ENCODE measurements at places on chromosomes 7 and 10.

DNA sequence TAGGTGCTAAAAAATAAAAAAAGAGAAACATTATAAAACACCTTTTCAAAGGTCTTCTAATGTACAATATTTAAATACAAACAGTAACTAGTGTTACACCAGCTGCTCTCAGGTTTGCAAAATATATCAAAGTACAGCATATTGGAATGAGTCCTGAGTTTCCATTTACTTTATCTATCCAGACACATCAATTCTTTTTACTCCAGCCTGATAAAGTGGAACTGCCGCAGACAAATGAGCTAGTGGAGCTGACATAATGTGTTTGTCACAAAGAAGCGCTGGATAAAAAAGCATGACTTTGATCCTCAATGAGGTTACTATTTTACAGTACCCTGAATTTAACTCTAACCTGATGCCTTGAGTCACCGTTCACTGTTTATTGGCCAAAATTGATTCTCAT lies 1243.1 kb downstream of the GATA3 start:
- DNase-seq: no peak

DNA sequence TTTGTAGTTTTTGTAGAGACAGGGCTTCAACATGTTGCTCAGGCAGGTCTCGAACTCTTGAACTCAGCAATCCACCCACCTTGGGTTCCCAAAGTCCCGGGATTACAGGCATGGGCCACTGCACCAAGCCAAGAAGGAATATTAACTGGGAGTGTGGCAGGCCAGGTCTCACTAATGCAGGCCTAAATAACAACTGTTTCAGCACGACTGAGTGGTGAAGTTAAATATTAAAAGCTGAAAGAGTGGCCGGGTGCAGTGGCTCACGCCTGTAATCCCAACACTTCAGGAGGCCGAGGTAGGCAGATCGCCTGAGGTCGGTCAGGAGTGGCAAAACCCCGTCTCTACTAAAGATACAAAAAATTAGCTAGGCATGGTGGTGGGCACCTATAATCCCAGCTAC lies 21.1 kb downstream of the CHUK start:
- no peak for DNase-seq

DNA sequence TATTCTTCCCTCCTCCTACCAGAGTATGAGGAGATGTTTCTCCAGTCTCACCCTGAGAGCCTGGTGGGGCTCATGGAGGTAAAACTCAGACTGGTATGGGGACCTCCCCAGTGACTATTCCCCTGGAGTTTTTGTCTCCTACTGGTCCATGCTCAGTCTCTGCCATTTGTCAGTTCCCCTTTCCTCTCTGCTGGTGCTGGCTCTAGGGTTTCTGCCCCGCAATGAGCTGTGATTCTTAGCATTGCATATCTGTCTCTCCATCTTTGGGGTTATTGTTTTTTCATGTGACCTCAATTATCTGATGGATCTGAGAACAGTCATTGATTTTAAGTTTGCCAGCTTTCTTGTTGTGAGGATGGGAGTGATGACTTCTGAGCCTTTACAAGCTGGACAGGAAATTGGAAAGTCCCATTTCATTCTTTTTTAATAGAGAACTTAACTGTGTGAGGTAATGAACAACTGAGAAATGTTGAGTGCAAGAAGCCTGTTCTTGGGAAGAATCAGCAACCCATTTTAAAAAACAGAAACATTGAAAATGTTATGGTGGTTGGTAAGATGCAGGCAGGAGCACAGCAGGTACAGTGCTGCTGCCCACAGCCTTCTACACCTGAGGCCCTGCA lies 26.9 kb downstream of the NACAD start:
- DNase-seq: peak; percentile 11

GRCh38 chr10:33981301-33981700 lies 646.8 kb upstream of the NRP1 start:
- DNase-seq: no peak

GRCh38 chr7:50088463-50089129 lies 4.5 kb downstream of the ZPBP start:
- peak; percentile 6 for DNase-seq

DNA sequence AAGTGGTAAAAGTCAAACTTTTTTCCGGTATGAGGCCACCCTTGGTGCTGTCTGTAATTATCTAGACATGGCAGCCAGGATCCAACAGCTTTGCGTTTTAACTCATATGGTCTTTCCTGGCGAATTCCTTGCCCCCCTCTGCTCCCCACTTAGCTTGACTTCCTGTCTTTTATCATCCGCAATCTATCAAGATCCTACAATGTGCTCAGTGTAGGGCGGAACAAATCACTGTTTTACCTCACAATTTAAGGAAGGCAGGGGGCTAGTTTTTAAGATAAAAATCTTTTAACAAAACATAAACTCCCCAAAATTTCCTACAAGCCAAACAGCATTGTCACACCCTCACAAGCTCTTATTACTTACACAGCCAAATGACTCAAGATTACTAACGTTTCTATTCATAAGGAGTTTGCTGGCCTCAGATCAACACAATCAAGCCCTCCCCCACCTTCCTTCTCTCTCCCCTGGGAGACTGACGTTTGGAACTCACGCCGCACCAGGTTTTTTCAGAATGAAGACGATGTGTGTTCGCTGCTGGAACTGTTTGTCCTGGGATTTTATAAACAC lies 1.3 kb upstream of the CDK14 start:
- no peak for DNase-seq

DNA sequence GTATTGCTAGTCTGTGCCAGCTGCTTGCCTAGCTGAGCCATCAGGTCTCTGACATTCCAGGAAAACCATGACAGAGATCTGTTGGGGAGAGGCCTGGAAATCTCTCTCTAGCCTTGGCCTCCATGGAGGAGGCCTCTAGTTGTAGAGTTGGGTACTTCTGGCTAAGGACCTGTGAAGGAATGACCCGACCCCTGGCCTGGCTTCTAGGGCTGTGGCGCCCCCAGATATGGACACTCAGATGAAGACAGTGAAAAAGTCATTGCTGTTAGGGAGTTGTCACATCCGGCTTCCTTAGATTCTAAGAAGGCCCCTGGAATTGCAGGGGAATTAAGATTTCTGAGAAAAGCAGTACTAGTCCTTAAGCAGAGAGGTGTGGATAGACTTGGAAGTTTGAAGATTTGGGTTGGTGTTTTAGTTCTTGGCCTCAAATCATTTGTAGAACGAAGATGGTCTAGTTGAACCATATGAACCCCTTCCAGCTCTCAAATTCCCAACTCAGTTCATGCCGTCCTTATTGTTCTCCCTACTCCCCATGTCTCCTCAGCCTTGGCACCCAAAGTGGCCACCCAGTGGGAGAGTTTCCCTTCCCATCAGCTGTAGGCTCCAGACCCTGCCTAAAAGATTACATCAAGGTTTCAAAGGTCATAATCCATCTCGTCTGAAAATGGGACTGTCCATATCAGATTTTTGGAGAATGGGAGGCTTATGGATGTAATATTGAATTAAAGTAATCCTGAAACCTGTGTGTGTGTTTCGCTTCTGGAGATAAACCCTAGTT lies 7.0 kb downstream of the HHEX start:
- DNase-seq: no peak

DNA sequence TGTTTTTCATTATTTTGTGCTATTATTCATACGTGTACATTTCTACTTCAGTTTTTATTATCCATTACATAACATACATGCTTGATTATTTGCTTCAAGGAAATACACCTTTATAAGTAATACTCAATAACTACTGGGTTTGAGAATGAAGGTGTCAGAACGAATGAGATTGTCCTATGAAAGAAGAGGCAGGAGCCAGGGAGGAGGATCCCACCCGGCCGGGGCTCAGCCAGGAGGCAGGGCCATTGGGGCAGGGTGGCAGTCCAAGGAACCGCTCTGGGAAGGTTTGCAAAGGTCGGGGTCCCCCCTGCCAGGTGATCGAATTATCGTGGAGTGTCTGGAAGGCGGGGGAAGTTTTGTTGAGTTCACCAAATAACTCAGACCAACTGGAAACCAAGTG lies 9.1 kb downstream of the TRIM56 start:
- DNase-seq: no peak

DNA sequence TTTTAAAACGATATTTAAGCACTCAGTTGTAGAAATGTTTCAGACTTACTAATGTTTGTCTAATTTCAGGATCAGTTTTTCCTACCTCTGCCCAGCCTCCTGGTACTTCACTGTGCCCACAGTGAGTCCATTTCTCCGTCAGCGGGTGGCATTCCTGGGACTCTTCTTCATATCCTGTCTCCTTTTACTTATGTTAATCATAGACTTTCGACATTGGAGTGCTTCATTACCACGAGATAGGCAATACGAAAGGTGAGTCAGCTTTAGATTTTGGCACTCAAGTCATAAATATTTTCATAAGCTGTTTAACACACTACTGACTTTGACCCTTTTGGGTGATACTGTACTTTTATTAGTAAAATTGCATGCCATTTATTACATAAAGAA lies 2.1 kb downstream of the ENTPD7 start:
- DNase-seq: no peak

DNA sequence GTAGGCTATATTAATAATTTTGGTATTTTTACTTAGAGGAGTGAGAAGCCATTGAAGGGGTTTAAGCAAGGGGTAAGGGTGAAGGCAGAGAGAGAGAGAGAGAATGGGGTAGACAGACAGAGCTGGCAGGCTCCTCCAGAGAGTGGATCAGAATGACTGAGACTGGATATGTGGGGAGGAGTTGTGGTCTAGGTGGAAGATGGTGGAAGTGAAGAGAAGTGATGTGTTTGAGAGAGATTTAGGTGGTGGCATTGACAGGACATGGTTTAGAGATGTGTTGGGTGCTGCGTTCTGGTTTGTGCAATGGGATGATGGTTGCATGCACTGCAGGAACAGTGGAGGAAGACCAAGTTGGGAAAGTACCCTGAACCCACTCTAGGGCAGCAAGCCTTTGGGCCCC lies 92.2 kb downstream of the CCNY start:
- peak; percentile 21 for DNase-seq
